NCI-H748 treated with DMSO at 0.1 percent for 48 hours (cell line): ENCODE measurements at places on chromosomes 4 and X.

- DNase-seq: no peak
Measured at GRCh38 chr4:147479786-147480185, 1.1 kb upstream of the EDNRA start.

- DNase-seq: no peak
Measured at GRCh38 chrX:101452056-101452455, 33.2 kb upstream of the ARMCX4 start.

DNA sequence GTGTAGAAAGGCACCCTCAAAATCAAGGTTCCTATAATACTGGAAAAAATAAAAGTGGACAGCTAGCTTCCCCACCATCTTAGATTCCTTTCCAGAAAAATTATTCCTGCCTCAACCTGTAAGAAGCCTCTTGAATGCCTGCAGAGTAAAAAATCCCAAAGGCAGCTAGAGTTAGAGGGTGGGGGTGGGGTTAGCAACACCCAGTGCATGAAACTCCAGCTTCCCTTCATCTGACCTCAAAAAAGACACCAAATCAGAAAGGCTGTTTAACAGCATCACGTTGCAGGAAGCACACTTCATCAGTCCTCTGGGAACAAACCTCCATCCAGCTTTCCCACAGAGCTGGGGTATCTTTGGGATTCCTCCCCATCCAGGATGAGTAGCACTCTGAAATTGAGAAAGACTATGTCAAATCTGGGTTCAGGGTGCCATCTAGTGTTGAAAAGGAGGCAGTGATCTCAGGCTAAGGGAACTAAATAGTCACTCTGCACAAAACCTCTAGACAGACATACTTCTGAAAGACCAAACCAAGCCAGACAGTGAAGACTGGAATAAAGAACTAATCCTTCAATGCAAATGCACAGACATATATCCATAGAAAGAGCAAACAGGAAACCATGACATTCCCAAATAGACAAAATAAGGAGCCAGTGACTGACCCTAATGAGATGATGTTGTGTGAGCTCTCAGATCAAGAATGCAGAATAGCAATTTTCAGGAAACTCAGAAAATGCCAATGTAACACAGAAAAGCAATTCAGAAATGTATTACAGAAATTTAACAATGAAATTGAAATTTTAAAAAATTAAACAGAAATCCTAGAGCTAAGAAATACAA, 97.9 kb downstream of the ARHGEF9 start:
- DNase-seq: no peak

DNA sequence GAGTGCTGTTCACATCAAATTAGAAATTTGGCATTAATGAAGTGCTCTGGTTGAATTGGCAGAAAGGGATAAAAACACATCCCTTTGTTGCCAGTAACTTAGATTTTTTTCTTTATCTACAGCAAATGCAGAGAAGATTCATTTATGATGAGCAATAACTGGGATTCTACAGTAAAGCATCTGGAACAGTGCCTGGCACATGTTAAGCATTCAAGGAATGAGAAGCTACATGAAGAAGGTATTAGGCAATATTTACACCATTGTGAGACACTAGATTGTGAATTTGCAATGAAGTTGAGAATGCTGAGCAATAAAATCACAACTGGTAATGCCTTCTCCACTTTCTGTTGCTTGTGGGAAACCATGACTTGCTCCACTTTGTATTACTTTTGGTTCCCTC, 33.5 kb downstream of the PCDH19 start:
- no peak for DNase-seq

DNA sequence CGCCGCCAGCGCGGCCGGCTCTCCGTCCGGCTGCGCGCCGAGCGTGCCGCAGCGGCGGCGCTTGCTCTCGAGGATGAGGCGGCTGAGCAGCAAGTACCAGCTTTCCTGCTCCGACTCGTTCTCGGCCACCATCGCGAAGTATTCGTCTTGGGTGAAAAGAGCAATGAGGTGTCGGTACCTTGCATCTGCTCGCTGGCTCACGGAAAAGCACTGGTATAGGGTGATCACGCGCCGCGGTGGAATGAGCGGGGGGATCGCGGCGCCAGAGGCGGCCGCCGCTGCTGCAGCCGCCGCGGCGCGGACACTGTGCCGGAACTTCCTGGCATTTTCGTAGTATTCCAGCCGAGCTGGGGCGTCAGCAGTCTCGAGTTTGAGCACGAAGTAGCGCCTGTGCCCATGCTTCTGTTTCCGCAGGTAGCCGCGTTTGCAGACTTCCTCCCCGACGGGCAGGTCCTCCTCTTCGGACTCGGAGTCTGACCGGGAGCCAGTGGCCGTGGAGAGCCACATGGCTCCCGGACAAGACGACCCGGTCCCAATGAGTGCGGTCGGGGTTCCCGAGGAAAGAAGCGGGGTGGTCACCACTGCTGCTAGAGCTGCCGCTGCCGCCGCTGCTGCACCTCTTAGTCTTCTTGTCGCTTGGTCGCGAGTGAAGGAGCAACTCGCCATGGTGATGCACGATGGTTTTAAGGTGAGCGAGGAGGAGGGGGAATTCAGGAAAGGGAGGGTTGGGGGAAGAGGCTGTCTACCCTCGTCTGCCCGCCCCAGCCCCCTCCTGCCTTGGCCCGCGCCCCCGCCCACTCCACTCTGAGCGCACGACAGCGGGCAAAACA, 469 bp downstream of the IRS4 start:
- DNase-seq: peak; percentile 22

GRCh38 chr4:185117300-185117934, 25.6 kb upstream of the SLC25A4 start:
- DNase-seq: no peak

- no peak for DNase-seq
Measured at GRCh38 chr4:163063891-163064290, 102.8 kb downstream of the NAF1 start.
